ENCODE measurements at places on chromosomes 2 and 18. TPM values are rescaled to one million over a fixed set of nuclear protein-coding genes. Genes with fewer than 3 reads are reported as not detected.

GRCh38 chr18:28736951-28737350, 560.0 kb upstream of the CDH2 start:
- DNase-seq, result no peak

- DNase-seq, result no peak
Observed at GRCh38 chr2:237227592-237228280, 142.0 kb downstream of the COPS8 start.

PLA2R1 gene
- total RNA-seq, result 2.8 TPM

DNA sequence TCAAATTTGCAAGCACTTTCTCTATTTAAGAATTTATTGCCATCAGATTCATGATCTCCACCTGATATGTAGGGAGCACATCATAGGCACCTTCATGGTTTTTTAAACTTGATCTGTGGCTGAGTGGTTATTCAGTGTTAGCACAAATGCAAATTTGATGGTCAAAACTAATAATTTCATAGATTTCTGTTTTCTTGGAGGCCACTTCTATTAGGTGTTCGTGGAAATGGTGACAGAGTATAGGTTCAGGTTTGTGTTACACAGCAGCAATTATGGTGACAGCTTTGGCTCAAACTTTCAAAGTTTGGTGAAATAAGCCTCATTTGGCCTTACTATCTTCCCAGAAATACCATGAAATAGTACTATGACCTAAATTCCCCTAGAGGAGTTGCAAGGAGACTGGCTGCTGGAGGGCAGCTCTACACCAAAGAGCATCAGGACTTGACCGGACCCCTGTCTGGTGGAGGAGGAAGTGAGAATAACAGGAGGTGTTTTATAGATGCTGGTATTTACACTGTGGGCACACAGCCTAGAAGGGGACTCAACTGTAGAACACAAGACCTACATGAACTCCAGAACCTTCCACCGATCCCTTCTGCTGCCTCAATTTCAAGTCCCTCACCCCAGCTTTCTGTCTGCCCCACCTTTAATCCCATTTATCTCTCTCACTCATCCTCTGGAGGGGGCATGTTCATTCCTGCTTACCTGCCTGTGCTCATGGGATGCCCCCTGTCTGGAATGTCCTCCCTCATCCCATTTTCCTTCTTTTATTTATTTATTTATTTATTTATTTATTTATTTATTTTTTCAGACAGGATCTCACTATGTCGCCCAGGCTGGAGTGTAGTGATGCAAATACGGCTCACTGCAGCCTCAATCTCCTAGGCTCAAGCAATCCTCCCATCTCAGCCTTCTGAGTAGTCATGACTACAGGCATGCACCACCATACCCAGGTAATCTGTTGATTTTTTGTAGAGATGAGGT, 132.9 kb upstream of the SIX2 start:
- no peak for DNase-seq

TFCP2L1 gene
- total RNA-seq, result 0.28 TPM

DNA sequence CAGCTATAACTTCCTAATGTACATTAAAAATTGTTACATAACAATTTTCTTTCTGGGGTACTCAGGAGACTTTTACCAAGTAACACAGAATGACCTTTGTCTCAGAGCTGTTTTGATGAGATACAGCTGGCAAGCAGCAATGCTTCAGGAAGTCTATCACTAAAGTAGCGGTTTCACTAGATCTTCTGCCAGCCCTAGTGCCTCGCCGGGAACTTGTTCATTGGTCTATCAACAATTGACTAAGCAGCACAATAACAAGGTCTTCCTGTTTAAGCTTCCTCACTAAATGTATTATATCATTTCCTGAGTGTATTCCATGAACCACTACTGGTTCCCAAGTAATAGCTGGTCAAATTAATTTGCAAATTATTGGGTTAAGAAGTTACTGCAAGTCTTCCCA, 69.2 kb downstream of the TRIP12 start:
- peak; percentile 69 for DNase-seq

MALT1 gene
- 9.9 TPM for total RNA-seq

GRCh38 chr2:144081272-144081671, 438.6 kb downstream of the ZEB2 start:
- no peak for DNase-seq

CLEC4F gene
- total RNA-seq, result 0.16 TPM

DNA sequence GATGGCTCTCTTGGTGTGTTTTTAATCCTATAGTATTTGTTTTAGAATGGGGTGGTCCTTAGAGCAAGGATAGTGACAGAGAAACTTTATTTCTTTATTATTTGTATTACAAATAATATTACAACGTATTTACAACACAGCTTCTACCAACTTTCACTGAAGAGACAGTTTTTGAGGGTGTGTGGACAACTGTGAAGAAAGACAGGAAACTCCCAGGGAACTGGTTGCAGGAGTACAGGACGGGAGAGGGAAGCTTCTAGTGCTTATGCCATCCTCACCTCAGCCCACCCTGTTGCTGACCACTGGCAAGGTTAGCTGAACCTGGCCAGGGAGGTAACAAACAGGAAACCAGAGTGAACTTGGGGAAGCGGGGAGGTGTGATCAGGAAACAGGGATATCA, 251.7 kb downstream of the BCL11A start:
- no peak for DNase-seq
